ENCODE measurements at places on chromosomes 3 and 15. TPM values are rescaled to one million over a fixed set of nuclear protein-coding genes. Genes with fewer than 3 reads are reported as not detected.

DNA sequence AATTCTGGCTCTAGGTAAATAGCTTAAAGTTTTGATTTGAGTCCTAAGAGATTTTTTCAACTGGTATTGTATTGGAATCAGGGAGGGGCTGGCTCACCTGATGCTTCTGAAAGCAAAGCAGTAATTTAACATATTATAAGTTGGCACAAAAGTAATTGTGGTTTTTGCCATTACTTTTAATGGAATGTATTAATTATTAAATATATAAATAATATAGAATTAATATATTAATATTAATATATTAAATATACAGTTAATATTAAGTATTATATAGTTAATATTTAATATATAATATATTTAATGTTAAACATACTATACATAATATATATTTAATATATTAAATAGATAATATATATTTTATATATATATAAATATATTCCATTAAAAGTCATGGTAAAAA, 10.4 kb downstream of the RSRC1 start:
- no peak for DNase-seq

DLL4 gene
- 0.05 TPM for total RNA-seq

LRTM1 gene
- total RNA-seq, result not detected

DNAJC19 gene
- 53.1 TPM for total RNA-seq

GRCh38 chr15:35519541-35520149, 26.3 kb downstream of the DPH6 start:
- no peak for DNase-seq

DNA sequence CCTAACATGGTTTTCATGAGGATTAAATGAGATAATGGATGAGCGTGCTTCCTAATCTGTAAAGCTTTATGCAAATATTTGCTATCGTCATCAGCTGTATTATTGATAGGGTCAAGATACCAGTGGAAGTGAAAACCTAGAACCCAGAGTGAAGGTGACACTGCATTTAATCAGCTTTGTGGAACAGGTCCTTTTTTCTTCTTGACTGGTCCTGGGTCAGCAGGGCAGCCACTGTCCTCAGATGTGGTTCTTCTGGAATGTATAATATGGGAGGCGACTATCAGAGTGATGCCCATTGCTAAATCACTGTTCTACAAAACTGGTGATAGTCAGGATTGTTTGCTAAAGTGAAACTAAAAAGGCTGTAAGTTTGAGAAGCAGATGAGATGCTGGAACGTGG, 41.4 kb downstream of the SORD start:
- DNase-seq, result no peak

DNA sequence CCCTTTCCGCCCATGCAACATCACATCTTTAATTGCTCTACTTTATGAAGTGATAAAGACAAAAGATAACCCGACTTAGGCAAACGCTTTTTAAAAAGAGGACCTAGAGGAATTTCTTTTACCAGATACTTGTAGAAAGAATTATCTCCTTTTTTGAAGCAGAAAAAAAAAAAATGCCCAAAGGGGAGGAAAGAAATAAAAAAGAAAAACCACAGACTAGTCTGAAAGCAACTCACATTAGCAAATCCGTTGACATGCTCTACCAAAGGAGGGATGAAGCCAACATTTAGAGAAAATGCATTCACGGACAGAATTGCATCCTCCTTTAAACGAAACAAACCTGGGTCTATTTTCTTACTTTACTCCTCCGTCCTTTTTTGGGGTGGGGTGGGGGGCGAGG, 213.6 kb downstream of the MEIS2 start:
- DNase-seq, result no peak

DNA sequence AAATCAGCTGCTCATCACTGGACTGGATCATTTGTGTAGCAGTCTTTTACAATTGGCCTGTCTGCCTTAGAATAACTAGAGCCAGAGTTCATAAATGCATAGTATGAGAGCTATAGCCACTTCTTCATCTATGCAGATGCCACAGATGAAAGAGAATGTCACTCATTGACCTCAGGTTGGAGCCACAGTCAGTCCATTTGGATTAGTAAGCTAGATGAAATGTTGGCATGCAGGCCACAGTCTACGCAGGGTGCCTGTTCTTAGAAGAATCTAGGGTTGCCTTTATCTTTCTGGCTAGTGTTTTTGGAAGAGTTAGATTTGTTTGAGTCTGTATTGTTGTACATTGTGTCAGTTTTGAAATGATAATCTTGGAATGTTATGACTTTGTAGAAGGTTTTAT, 25.4 kb upstream of the EDEM1 start:
- DNase-seq, result no peak

SGO1 gene
- total RNA-seq, result 5.9 TPM

DNA sequence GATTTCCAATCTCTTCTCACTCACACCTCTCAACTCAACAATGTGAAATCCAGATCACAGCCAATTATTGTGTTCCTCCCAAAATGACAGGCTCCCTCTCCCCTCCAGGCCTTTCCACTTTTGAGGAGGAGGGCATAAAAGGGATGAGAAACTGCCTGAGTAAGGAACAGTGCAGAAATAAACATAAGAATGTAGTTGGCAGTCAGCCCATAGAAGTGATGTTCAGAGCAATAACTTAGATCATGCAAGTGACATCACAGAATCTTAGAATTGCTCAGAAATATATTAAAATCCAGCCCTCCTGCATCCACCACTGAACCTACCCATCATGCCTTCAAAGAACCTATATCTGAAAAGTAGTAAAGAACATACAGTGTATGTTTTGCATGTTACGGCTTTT, 299.4 kb upstream of the GADL1 start:
- DNase-seq, result no peak

- DNase-seq, result no peak
Measured at GRCh38 chr3:170909129-170909903, 879 bp upstream of the EIF5A2 start.

ZIC1 gene
- not detected for total RNA-seq

DNA sequence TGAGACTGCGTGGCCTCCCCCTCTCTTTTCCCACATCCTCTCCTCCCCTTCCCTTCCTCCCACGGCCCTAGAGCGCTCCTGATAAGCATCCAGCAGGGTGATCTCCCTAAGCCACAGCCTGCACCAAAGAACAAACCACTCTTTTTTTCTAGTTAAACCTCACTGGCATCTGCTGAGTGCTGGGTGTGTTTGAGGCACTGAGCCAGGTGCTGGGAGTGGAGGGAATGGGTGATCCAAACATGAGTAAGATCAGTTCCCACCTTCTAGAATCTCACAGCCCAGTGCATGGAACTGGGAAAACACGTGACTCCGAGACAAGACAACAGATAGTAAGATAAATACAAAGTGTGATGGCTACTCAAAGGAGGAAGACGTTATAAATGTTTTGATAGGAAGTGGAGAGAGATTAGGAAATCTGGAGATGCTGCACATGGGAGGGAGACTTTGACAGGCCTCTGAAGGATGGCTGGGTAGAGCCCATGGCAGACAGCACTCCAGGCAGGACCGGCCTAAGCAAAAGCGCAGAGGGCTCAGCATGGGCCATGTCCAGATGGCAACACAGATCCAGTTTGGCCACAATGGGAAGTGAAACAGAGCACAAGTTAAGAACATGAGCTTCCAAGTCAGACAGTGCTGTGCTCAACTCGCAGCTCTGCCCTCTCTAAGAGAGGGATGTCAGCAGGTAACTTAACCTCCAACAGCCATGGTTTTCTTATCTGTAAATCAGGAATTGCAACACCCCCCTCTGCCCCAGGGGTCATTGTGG, 55.6 kb downstream of the CCR3 start:
- no peak for DNase-seq

GRAMD2A gene
- not detected for total RNA-seq

- no peak for DNase-seq
Measured at GRCh38 chr15:78434134-78434533, 3.9 kb upstream of the IREB2 start.

DNA sequence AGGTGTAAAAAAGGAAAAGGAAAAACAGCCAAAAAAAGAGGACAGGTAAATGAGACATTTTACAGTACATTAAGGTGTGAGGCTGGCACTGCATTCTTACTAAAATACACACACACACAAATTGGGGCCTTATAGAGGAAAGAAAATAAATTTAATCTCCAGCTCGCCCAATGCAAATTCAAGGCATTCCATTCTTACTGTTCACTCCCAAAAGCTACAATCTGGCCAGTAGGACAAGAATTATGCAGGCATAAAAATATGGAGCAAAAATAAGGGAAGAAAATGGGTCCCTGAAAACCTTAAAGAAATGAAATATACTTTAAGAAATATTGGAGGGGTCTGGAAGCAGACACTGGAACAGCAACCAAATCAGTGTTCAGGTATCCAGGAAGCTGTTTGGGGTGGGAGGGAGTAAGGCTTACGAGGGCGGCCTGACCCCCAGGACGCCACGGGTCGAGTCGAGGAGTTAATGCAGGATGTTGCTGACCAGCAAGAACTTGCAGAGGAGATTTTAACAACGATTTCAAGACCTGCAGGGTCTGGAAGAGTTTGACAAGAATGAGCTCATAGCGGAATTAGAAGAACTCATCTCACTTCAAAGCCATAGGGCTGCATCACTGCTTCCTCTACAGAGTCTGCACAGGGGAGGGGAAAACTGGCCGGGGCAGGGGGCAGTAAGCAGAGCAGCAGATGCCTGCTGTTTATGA, 245.5 kb downstream of the TBL1XR1 start:
- no peak for DNase-seq

BUB1B gene
- total RNA-seq, result 4.2 TPM

KLHL40 gene
- not detected for total RNA-seq

- no peak for DNase-seq
Measured at GRCh38 chr3:134881305-134881704, 86.2 kb downstream of the EPHB1 start.

DNA sequence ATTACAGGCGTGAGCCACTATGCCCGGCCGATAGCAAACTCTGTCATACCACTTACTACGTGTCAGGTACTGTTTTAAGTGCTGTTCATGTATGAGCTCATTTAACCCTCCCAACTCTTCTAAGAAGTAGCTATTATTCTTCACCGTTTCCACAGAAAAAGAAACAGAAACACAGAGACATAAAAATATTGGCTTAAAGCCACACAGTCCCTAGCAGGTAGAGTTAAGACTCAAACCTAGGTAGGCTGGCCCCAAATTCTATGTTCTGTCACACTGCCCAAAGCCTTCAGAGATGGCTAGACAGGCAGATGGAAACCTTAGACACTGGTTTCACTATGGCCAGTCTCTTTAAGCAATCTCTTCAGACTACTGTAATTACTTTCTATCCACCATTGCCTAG, 149.8 kb upstream of the KCNMB2 start:
- DNase-seq, result no peak

DNA sequence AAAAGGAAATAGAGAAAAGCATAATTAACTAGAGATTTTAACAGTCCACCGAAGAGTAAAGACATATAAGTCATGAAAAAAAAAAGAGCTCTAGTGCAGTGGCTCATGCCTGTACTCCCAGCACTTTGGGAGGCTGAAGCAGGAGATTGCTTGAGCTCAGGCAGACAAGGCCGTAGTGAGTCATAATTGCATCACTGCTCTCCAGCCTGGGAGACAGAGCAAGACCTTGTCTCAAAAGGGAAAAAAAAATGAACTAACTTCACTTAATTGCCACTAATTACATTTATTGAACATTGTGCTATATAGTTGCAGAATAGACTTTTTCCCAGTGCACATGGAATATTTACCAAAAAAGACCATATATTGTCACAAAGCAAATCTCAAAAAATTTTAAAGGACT, 221.8 kb downstream of the CBLB start:
- DNase-seq, result no peak

CYP11A1 gene
- total RNA-seq, result not detected

- DNase-seq, result no peak
Measured at GRCh38 chr3:133607816-133608215, 34.3 kb downstream of the CDV3 start.

FEZF2 gene
- not detected for total RNA-seq

DNA sequence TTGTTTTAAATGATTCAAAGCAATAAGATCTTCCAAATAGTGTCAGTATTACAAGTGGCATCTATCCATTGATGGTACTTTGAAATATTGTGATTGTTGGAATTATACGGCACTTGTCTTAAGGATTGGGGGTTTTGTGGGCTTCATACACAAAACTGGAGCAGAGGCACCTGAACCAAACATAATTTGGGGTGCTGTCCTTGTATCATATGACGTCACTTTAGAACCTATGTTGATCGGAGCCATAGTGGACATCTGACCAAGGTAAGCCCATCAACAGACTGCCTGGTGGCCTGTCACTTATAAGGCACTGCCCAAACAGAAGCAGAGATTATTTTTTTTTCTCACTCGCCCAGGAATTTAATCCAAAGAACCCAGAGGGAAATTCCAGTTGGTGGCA, 2.9 kb upstream of the LRRC58 start:
- DNase-seq, result no peak

DNA sequence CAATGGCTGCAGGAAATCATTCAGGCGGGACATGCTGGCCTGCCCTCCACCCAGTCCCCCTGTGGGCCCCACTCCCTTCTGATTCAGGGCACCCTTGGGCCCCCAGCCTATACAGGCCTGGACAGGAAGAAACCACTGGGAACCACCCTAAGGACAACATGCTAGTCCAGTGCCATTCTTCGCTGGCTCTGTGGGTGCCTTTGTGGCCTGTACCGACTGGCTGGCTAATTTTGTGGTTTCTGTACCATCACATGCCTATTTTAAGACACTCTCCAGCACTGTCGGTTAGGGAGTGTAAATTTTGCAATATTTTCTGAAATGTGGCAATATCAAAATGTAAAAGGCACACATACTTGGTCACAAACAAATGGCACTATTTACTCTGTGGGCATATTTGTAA, 61.4 kb upstream of the POLG start:
- no peak for DNase-seq

DNA sequence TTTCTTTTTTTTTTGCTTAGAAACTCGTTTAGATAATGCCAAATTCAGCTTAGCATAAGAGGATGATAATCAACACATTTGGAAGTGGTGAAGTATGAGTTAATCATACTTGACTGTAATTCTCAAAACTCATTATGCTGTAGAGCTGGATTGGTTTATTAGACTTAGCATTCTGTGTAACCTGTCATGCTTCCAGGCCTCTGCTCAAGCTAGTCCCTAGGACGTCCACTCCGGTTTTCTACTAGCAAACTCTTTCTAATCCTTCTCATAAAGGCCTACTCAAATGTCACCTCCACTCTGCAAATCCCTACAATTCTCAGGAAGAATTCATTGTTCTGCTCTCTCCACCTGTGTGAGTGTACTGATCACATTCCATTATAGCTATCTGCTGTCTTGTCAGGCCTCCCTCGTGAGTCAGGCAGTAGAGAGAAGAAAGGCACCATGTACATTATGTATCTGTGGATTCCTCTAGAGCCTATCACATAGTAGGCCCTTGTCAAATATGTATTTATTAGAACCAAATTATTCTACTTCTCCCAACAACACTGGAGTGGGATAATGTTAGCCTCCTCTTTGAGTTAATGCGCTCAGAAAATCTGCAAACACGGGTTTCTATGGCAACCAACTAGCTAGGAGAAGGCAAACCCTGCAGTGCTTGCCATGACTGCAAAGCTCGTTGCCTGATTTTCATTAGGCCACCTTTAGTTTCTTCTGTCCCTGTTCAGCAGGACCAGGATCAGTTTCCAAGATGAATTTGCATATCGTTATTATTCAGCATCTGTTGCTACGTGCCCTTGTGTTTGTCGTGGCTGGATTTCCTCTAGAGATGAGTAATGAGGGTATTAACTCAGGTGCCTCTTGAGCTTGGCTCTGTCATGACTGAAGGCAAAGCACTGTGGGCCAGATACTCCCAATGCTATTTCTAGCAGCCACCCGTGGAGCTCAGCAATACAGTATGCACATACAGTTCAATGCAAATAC, 30.7 kb downstream of the ATP13A5 start:
- no peak for DNase-seq

GRCh38 chr3:61748288-61748687, 186.9 kb downstream of the PTPRG start:
- DNase-seq, result no peak
